ENCODE measurements at places on chromosomes 5 and 9.
A peak's percentile ranks its signal among the peaks of the same experiment; 100 is the strongest.

DNA sequence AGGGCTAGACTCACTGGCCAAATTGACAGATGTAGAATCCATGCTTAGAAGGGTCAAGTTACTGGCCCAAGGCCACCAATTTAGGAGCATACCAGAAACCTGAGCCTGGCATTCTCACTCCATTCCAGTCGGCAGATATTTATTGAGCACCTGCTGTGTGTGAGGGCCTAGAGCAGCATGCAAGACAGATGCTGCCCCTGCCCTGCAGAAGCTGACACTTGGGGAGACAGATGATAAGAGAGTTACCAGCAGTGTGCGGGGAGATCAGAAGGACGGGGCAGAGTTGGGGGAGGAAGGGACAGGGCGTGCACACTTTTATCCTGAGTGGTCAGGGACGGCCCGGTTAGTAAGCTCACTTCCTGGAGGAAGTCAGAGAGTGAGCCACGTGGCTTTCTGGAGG, 111.5 kb upstream of the RAPGEF1 start:
- peak; percentile 69 for DNase-seq

DNA sequence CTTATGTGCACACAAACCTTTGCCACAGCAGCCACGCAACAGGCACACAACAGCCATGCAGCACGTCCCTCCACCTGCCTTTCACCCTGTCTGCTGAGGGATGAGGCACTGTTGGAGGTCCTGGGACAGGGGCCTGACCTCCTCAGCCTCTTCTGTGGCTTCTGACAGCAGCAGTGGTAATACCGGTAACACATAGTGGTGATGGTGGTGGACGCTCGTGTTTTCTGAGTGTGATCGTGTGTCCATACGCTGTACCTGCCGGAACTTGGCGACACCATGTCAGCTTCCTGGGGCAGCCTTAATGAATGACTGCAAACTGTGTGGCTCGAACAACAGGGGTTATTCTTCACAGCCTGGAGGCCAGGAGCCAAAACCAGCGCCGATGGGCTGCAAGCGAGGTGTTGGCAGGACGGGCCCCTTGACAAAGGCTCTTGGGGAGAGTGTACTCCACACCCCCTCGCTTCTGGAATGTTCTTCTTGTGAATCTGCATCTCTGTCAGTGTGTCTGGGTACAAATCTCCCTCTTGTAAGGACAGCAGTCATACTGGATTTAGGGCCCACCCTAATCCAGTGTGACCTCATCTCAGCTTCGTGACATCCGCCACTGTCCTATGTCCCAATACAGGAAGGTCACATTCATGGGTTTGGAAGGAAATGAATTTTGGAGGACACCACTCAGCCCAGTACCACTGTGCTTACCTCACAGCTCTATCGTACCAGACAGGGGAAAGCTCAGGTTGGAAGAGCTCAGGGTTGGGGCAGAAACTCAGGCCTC, 55.3 kb upstream of the EXOC3 start:
- no peak for DNase-seq

- no peak for DNase-seq
These were observed 218.3 kb upstream of the ZNF462 start for GRCh38 chr9:106644661-106645060.

- DNase-seq, result no peak
These were observed 170.8 kb upstream of the MSX2 start for GRCh38 chr5:174553556-174553955.

DNA sequence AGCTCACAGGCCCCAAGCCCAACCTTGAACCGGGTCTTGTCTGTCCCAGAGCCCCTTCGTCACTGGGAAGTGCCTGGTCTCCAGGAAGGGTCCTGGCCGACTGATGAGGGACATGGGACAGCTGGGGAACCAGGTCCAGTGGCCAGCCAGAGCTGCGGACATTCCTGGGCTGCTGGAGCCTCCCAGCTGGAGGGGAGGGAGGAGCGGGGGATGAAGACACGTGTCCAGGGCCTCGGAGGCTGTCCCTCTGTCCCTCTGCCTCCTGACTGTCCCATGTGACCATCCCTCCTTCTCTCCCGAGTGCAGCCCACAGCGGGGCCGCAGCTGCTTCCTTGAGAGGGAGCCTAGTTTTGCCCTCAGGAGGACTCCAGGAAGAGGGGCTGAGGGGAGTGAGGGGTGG, 41.7 kb upstream of the UBAC1 start:
- DNase-seq, result no peak

GRCh38 chr9:123835821-123836220, 94.1 kb downstream of the DENND1A start:
- no peak for DNase-seq

GRCh38 chr5:16842896-16843295, 93.2 kb downstream of the MYO10 start:
- no peak for DNase-seq

GRCh38 chr5:115541611-115542010, 3.0 kb downstream of the FEM1C start:
- no peak for DNase-seq

- no peak for DNase-seq
These were observed 726.5 kb upstream of the RIOK2 start for GRCh38 chr5:97909541-97909940.

DNA sequence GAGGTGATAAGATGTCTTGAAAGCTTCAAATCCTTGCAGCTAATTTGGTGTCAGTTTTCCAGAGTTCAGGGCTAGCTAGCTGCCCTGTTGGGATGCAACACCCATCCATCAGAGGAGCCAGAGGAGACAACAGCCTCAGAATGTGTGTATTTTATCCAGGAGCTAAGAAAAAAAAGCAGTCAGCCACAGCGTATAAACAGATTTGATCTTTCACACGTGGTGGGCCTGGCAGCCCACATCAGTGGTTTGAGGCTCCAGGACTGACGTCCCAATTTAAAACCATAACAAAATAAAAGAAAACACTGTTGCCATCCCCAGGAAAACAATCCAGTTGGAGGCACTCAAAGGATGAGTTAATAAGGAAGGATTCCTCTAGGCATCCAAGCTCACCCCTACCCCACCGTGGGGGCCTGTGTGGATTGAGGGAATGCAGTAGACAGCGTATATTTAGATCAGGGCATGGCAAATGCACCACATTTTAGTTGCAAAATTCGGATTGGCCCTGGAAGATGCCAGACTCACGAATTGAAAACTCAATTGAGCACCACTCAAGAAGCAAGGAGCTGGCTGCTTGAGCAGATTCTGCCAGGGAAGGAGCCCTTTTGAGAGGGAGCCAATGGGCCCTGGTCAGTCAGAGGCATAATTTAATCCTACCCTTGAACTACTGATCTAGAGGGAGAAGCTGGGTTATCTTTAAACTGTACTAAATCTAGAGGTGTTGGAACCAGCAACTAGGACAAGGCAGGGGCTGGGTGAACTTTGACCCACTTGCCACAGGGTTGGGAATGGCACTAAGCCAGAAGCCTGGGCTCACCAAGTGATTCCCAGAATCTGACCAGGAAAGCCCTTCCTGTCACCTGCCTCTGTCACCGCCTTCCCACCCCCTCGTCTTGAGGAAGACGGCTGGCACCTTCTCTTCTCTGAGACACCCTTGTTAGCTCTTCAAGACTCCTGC, 17.5 kb downstream of the ADRA1B start:
- no peak for DNase-seq

DNA sequence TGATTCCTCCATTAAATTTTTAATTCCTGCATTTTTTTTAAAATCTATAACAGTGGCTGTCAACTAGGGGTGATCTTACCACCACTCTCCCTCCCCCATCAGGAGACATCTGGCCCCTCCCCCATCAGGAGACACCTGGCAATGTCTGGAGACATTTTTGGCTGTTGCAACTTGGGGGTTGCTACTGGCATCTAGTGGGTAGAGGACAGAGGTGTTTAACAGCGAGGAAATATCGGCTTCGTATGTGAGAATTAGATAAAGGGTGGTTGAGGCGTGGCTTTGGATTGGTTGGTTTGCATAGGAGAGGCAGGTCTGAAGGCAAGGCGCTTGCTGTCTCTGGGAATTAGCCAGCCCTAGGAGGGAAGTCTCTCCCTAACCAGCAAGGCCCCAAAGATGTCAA, 10.5 kb downstream of the CDHR2 start:
- DNase-seq, result no peak

DNA sequence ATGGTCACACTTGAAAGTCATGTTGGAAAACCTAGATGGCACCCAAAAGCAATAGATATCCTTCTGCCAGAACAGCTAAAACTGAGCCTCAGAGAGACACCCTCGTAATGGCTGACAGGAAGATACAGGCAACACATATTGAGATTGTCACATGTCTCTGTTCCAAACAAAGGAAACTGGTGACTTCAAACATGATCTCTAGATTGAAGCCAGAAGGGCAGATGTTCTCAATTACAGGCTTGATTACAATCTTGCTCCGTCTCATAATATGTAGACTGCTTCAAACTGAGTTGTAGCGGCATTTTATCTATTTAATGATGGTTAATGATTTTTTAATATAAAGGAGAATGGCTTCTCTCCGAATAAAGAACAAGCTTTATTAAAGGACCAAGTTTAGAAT, 774.3 kb downstream of the KCTD16 start:
- DNase-seq, result peak; percentile 7

- no peak for DNase-seq
These were observed 38.8 kb upstream of the LIFR start for GRCh38 chr5:38595132-38595745.

DNA sequence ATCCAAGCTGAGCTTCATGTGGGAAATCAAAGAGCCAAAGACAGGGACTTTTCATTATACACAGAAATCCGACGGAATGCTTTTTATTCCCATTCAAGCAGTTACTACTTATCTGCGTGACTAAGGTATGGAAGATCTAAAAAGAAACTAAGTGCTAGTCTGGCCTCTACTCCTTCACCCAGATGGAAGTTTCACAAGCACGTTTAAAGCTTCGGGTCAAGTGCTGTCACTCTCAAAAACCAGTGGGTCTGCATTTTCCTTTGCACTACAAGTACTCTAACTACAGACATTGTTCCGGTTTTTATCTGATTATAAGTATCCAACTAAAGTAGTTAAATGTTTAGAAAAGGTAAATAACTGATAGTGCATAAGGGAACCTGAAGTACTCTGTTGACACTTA, 13.7 kb upstream of the MTAP start:
- DNase-seq, result no peak

GRCh38 chr9:114888607-114889006, 41.8 kb downstream of the TNFSF8 start:
- no peak for DNase-seq

GRCh38 chr5:122172207-122172606, 42.9 kb downstream of the ZNF474 start:
- DNase-seq, result no peak

All from NCI-H2171 treated with DMSO at 0.1 percent for 48 hours (cell line).